ENCODE measurements at places on chromosomes 11 and 22.

- DNase-seq: no peak
Observed at GRCh38 chr11:78323363-78323762, 94.3 kb downstream of the GAB2 start.

GRCh38 chr11:114027926-114028325 lies 31.6 kb upstream of the ZBTB16 start:
- DNase-seq: no peak

- peak; percentile 61 for DNase-seq
Observed at GRCh38 chr22:50185375-50186087, at the start of gene TRABD. Gene TRABD (plus strand): TSS chr22:50185913. CDS start chr22:50193061, 7,148 bp downstream.

DNA sequence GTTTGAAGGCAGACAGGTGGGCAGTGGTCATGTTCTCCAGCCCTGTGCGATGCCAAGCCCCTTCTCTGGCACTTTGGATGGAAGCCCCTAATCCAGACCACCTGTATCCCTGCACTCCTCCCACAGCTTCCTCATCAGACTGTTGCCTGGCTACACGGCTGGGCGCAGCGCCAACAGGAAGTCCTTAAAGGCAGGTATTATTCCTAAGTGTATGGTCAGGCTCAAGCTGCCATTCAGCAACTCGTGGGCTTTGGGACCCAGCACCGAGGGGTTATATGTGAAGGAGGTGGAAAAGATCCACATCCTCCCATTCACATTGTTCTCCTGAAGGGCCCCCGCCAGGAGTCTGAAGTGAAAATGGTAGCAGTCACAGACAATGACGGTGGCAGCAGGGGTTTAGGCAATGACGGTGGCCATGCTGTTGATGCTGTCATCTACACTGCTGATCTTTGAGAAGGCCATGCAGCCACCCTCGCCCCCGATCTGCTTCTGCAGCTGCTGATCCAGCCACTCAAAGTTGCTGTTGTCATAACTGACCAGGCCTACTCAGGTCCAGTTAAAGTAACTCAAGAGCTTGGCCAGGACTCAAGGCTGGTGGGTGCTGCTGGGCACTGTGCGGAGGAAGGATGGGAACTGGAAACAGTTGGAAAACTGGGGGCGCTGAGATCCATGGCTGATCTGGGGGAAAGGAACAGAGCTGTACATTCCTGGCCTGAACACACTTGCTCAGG lies 27.7 kb downstream of the OR6Q1 start:
- no peak for DNase-seq

DNA sequence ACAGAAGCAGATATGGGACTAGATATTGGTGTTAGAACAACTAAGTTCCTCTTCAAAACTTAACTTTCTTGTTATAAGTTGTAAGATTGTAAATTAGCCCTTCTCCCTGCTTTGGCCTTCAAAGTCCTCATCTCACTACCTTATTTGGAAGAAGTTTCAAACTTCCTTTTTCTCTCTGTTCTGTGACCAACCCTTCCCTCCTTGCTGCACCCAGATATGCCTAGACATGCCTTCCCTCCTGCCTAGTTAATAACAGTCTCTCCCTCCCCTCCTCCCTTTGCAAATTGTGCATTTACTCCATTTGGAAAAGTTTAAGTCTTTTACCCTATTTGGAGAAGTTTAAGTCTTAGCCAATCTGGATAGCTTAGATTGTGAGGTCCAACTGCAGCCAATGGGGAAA lies 4.9 kb downstream of the OR52K2 start:
- no peak for DNase-seq

GRCh38 chr11:63868399-63869064 lies 29.6 kb downstream of the MARK2 start:
- no peak for DNase-seq

DNA sequence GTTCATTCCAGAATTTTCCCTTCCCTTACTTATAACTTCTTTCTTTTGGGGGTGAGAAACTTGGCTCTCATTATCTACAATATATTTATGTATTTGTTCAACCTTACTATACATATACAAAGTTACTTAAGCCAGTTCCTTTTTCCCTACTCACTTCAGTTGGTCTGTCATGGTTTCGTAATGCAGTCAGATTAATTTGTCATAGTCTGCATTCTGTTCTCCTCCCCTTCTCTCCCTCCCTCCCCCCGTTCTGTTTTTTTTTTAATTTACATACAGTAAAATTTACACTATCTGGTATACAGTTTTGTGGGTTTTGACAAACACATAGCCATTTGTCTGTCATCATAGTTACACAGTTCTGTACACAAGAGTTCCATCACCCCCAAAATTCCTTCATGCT lies 71.8 kb upstream of the ADORA2A start:
- DNase-seq: no peak

- no peak for DNase-seq
Observed at GRCh38 chr22:48222742-48223487, 1460.5 kb downstream of the TBC1D22A start.

GRCh38 chr22:50490531-50491308 lies 4.1 kb downstream of the MIOX start:
- no peak for DNase-seq

- DNase-seq: no peak
Observed at GRCh38 chr11:110903378-110903777, 191.1 kb upstream of the ARHGAP20 start.

- peak; percentile 42 for DNase-seq
Observed at GRCh38 chr11:58024601-58025091, 965 bp downstream of the OR9Q1 start.

DNA sequence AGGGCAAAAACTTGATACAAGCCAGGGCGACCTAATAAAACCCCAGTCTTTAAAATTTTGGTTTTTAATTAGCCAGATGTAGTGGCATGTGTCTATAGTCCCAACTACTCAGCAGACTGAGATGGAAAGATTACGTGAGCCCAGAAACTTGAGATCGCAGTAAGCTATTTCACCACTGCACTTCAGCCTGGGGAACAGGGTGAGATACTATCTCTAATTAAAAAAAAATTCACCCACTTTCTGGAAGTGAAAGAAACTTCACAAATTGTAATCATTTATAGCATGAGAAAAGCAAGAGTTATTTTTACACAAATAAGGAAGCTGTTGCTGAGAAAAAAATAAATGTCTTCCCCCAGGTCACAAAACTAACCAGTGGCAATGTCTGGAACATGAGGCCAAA lies 882 bp upstream of the GLYATL2 start:
- no peak for DNase-seq

DNA sequence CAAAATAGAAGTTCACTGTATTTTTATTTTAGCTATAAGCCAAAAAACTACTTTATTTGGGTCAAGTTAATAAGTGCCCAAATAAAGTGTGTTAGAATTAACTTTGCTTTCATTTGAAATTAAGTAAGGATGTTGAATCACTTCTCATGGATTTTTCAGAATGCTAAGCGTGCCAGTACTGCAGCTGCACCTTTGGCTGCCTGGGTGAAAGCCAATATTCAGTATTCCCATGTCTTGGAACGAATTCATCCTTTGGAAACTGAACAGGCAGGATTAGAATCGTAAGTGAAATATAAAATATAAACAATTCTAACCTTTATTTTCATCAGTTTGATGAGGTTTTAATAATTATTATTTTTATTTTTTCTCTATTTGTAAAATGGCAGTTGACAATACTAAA lies 113.6 kb downstream of the DYNC2H1 start:
- peak; percentile 50 for DNase-seq

GRCh38 chr11:119337581-119338317 lies 2.9 kb downstream of the C1QTNF5 start:
- DNase-seq: peak; percentile 67

GRCh38 chr11:62925745-62926679 lies 4.8 kb upstream of the CHRM1 start:
- no peak for DNase-seq

GRCh38 chr11:99015634-99016454 lies 4.9 kb upstream of the CNTN5 start:
- DNase-seq: peak; percentile 24

GRCh38 chr22:33405194-33405593 lies 347.0 kb upstream of the SYN3 start:
- no peak for DNase-seq

DNA sequence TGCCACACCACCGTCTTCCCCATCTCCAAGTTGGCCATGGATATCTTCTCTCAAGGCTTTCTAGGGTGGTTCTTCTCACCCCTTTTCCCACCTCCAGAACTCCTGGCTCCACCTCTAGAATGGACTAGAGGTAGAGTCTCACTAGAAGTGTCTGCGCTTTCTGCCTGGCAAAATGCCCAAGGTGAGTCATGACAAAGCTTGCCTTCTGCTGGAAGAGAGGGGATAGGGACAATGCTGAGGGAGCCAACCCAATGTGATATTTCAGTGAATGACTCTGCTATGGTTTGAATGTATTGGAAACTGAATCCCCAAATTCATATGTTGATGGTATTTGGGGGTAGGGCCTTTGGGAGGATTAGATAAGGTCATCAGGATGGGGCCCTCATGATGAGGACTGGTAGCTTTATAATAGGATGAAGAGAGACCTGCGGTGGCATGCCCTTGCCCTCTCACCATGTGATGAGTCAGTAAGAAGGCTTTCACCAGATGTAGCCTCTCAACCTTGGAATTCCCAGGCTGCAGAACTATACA lies 4.1 kb upstream of the CD82 start:
- no peak for DNase-seq

GRCh38 chr11:1160231-1161101 lies 2.7 kb downstream of the MUC5AC start:
- no peak for DNase-seq

GRCh38 chr11:45282081-45282480 lies 4.1 kb downstream of the SYT13 start:
- no peak for DNase-seq

DNA sequence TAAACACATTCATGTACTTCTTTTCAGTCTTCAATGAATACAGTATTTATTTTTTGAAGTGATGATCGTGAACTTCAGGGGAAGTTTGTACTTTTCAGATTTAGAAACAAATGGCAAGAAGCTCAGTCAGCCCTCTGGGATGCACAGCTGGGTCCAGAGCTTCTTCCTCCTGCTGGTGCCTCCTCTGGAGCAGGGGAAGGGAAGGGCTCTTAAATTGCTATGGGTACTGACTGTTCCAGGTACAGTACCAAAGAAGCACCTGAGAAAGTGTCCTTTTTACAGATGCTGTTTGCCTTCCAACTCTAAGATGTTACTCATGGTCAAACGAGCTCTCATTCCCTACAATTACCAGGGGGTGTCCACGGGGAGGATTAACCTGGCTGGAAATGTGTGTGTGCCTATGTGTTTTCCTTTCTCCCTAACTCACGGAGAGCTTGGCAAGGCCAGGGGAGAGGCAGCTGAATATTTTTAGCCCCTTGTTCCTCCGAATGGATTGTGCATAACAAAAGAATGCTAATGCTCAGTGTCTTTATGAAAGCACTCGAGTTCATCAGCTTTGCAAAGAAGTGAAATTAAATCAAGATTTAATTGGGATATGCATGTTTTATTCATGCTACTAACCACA lies 313.7 kb upstream of the CADM1 start:
- DNase-seq: no peak

- DNase-seq: no peak
Observed at GRCh38 chr22:35558031-35558430, 17.4 kb downstream of the RASD2 start.

DNA sequence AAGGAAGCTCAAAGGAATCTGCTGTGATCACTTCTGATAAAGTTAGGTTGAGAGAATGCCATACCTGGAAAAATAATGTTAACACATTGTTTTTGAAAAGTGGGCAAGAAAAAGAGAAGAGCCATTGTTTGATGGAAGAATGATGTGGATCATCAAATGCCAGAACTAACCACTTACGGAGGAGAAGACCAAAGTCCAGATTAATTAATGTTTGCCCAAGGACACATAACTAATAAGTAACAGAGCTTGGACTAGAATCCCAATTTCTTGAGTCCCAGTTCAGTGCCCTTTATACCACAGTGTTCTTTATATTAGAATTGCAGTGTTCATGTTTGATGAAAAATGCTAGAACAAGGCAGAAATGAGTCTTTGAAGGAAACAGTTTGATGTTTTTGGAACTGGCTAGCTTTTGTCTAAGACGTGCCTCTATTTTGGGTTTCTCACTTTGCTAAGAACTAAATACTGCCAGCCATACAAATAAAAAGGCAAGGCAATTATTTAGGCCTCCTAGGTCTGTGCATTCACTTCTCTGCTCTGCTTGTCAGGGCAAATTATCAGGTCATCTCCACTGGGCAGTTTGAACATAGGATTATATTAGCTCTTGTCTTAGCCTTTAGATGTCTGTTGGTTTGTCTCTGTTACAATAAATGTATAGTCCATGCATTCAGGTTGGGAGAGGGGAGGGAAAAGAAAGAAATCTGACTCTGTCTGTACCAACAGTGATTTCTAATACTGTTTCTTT lies 72.3 kb downstream of the TRIM44 start:
- DNase-seq: no peak

GRCh38 chr22:42389143-42389542 lies 43.1 kb downstream of the NFAM1 start:
- DNase-seq: no peak

- DNase-seq: no peak
Observed at GRCh38 chr11:17747131-17747955, 12.8 kb downstream of the KCNC1 start.

GRCh38 chr11:26708736-26709456 lies 13.0 kb downstream of the SLC5A12 start:
- no peak for DNase-seq

GRCh38 chr11:37320921-37321320 lies 722.9 kb upstream of the RAG2 start:
- DNase-seq: peak; percentile 0

Measured in astrocyte (in vitro differentiated cells and primary cell).